ENCODE measurements at places on chromosomes 5 and 9.

DNA sequence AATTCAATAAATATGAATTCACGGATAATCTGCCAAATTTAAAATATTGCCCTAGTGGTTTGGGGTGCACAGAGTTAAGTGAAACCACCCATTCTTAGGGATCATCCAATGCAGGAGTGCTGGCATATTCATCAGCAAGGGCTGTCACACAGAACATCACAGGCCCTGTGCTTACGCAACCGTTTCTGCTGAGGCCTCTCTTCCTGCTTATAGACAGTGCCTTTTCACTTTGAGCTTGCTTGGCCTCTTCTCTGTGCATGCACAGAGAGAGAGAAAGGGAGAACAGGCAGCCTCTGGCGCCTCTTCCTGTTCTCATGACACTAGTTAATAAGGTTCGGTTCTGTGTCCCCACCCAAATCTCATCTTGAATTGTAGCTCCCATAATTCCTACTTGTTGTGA lies 366.3 kb downstream of the ICE1 start:
- no peak for DNase-seq

GRCh38 chr9:121676926-121677325 lies 25.5 kb downstream of the DAB2IP start:
- DNase-seq = no peak

DNA sequence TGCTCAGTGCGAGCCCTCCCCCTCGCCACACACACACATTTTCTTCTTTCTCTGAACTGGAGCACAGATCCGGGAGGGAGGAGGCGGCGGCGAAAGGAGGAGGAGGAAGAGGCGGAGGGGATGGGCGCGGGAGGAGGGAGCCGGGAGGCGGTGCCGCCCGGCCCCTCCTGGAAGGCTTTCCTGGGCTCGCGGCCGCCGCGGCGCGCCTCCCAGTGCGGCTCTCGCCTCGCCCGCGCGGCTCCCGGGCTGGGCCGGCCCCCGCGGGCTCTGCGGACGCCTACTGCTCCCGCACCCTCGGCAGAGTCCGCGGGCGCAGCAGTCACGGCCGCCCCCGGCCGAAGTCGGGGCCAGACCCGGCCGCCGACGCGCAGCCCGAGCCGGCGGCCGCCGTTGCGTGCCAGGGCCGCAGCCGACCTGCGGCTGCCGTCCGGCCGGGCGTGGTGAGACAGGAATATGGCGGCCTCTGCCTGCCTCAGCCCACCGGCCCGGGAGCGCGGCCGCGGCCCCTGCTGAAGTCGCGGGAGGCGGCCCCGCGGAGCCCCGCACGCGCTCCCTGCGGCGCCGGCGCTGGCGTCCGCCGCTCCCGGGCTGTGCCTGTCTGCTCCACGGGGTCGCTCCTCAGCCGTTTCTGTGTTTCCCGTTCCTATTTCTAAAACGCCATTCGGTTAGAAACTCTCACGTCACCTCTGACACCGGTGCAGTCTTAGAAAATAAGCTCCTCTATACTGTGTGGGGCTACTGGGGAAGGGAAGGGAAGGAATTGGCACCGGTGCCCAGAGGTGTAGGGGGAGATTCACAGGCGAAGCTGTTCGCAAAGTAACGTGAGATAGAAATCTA lies 500 bp upstream of the GNAQ start:
- peak; percentile 44 for DNase-seq

DNA sequence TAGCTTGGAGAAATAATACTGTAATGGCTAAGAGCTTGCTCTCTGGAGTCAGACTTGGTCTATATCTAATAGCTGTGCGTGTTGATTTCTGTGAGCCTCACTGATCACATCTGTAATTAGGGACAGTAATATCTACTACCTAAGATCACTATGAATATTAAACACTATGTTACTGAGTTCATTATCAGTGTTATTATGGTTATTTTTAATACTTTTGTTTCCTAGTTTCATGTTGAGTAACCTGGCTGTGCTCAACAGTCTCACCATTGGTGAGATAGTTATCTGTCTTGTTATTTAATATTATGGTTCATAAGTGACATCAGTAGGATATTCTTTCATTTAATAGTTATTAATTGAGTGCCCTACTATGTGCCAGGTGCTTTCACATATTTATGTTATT lies 22.4 kb upstream of the CAVIN4 start:
- DNase-seq = no peak

- no peak for DNase-seq
Observed at GRCh38 chr9:113509463-113509862, 45.9 kb downstream of the RGS3 start.

DNA sequence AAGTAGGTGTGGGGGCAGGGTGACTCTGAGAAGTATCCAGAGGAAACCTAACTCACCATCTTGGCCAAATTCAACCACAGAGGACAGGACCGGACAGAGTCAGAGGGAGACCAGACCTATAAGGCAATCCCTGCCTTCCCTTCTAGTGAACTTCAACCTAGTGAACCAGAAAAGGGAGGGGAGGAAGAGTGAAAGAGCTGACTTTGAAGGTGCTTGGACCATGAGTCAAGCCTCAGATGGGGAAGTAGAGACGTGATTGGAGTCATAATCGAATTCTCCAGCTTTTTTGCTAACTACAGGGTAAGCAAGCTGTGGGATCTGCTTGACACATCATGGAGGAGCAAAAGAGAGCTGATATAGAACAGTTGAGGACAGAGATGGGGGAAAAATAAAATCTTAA lies 18.8 kb upstream of the KIF2A start:
- DNase-seq = no peak
